Occipital lobe (tissue), 3 donors: ENCODE measurements at places on chromosomes 6 and 20. TPM values are rescaled to one million over a fixed set of nuclear protein-coding genes. Genes with fewer than 3 reads are reported as not detected.

SNX21 gene
- 22.8 TPM for total RNA-seq

MUCL3 gene
- total RNA-seq = not detected

MDFI gene
- total RNA-seq = 11.7 TPM

TCF15 gene
- 0.47 TPM for total RNA-seq

FAM50B gene
- 20.6 TPM for total RNA-seq

PPP1R18 gene
- total RNA-seq = 34.5 TPM

NCR2 gene
- not detected for total RNA-seq

SLC13A3 gene
- 10.8 TPM for total RNA-seq

TXLNB gene
- total RNA-seq = 0.62 TPM

BPIFB1 gene
- not detected for total RNA-seq

RSPH4A gene
- total RNA-seq = 2.7 TPM

LAMA4 gene
- total RNA-seq = 19.2 TPM

PLA2G7 gene
- total RNA-seq = 4.1 TPM

TMC2 gene
- total RNA-seq = 1.7 TPM
